ENCODE measurements at places on chromosomes 5 and 9. TPM values are rescaled to one million over a fixed set of nuclear protein-coding genes. Genes with fewer than 3 reads are reported as not detected.

- H3K4me3 ChIP-seq = no peak overlapping the region
- H3K36me3 ChIP-seq = no peaks in the 10 kb centered on the region
- no peak for DNase-seq
- H3K27ac ChIP-seq = no peak overlapping the region
- no peaks in the 10 kb centered on the region for H3K27me3 ChIP-seq
Observed at GRCh38 chr5:59299006-59299405, 594.5 kb downstream of the PDE4D start.

GRCh38 chr5:180521101-180521500 lies 26.9 kb downstream of the CNOT6 start:
- DNase-seq = no peak
- H3K27ac ChIP-seq = no peak overlapping the region
- H3K36me3 ChIP-seq = no peaks in the 10 kb centered on the region
- no peak overlapping the region for H3K4me3 ChIP-seq

DNA sequence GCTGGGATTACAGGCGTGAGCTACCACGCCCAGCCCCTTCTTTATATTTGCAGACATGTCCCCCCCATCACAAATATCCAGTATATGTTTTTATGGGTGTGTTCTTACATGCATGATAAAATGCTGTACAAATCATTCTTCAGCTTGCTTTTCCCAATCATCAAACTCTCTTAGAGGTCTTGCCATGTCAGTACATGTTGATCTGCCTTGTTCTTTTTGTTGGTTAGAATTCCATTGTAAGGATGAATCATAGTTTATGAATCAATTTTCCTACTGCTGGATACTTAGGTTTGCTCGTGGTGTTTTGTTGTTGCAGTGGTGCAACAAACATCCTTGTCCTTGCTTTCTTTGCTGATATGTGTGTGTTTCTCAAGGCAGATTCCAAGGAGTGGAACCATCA lies 79.9 kb upstream of the NEURL1B start:
- no peaks in the 10 kb centered on the region for H3K36me3 ChIP-seq
- no peaks in the 10 kb centered on the region for H3K4me1 ChIP-seq
- no peak overlapping the region for H3K4me3 ChIP-seq
- no peak overlapping the region for H3K27ac ChIP-seq
- H3K27me3 ChIP-seq = no peaks in the 10 kb centered on the region
- DNase-seq = no peak

DNA sequence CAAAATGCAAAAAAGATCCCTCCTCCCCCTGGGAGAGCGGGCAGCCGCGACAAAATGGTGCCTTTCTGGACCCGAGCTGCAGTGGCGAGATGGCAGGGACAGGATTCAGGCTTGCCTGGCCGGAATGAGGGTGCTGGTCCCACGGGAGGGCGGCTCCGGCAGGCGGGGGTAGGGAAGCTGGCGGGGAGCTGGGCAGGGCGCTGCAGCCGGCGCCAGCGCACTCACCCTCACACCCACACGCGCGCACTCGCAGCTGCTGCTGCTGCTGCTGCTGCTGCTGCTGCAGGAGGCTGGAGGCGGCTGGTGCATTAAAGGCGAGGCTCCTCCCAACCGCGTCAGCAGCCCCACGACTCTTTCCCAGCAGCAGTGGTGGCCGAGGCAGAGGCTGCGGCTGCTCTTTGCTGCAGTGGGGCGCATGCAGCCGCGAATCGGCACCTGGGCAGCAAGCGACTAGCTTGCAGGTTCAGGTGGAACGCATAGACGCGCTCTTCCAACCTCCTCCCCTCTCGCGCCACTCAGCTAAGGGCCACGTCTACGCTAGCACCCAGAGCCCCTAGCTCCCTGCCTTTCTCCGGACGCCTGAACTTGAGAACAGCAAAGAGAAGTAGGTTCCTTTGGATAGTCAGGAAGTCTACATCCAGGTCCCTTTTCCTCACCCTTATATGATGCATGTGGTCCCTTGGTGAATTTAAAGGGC lies at the start of gene PPP2R2B:
PPP2R2B (minus strand) TSS at position 282 of the 697 bp plus-strand sequence.
- no peaks in the 10 kb centered on the region for H3K36me3 ChIP-seq
- peak within 1 kb of the TSS; percentile 54 for H3K27ac ChIP-seq

GRCh38 chr5:170603578-170604565 lies 100.1 kb downstream of the KCNIP1 start:
- H3K4me1 ChIP-seq = no peaks in the 10 kb centered on the region
- H3K27me3 ChIP-seq = no peaks in the 10 kb centered on the region
- no peak for DNase-seq
- no peaks in the 10 kb centered on the region for H3K36me3 ChIP-seq

DNA sequence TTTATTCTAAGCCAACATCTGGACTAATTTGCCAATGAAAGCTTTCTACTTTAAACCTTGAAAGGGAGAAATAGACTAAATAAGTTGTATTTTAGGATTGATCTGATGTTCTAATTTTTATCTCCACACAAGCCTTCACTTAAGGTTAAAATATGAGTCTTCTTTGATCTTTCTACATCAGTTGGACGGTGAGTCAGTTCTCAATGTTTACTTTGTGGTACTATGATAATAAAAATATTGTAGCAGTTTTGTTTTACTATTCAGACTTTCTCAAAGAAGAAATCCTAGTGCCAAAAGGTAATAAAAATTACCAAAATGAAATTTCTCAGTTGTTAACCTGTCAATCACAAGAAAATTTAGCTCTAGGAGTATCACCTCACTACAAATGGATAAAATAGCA lies 203.5 kb upstream of the RGMB start:
- no peak overlapping the region for H3K27ac ChIP-seq
- H3K4me3 ChIP-seq = no peak overlapping the region
- no peak for DNase-seq
- no peaks in the 10 kb centered on the region for H3K27me3 ChIP-seq

GRCh38 chr9:75491533-75491932 lies 398.9 kb upstream of the PCSK5 start:
- no peaks in the 10 kb centered on the region for H3K4me1 ChIP-seq
- H3K27ac ChIP-seq = no peak overlapping the region
- DNase-seq = no peak
- H3K27me3 ChIP-seq = no peaks in the 10 kb centered on the region

- H3K4me1 ChIP-seq = peaks cover 16% of the 10 kb centered on the region
- H3K27ac ChIP-seq = no peak overlapping the region
- H3K36me3 ChIP-seq = no peaks in the 10 kb centered on the region
Observed at GRCh38 chr5:80097451-80097850, 62.3 kb downstream of the THBS4 start.

DNA sequence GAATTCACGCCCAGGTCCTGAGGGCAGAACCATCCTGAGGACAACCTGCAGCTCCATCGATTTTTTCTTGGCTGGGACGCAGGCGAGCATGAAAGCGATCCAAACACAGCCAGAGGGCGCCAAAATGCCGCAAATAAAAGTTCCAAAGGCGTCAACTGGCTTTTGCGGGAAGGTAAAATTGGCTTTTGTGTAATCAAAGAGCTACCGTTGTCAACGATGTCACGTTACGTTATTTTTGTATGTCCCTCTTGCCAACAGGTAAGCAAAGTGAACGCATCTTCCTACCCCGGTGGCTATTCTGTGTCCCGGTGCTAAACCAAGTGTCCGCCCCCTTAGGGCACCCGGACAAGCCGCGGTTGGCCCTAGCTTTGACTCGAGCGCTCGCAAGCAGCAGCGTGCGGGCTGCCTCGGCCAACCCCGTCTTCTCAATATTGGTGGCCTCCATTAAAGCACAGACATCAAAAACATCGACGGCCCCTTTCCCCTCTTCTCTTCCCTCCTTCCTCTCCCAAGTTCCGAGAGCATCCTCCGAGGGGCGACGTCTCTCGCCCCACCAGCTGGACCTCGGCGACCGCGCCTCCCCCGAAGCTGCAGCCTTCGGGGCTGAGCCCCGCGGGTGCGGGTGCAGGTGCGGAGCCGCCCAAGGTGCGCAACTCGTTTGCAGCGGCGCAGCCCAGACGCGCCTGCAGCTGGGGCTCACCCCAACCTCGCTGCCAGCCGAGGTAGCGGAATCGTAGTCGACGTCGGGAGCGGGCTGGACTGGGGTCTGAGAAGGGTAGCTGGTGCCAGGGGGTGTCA lies 1.1 kb upstream of the BASP1 start:
- no peak overlapping the region for H3K27ac ChIP-seq
- no peaks in the 10 kb centered on the region for H3K36me3 ChIP-seq
- H3K27me3 ChIP-seq = no peaks in the 10 kb centered on the region
- no peak for DNase-seq

- H3K4me1 ChIP-seq = no peaks in the 10 kb centered on the region
- DNase-seq = no peak
Observed at GRCh38 chr5:100584069-100584468, 48.9 kb downstream of the FAM174A start.

GRCh38 chr5:159469496-159470372 lies 139.4 kb upstream of the IL12B start:
- no peak overlapping the region for H3K27ac ChIP-seq
- H3K36me3 ChIP-seq = no peaks in the 10 kb centered on the region
- H3K27me3 ChIP-seq = no peaks in the 10 kb centered on the region
- H3K4me3 ChIP-seq = no peak overlapping the region
- DNase-seq = no peak

DNA sequence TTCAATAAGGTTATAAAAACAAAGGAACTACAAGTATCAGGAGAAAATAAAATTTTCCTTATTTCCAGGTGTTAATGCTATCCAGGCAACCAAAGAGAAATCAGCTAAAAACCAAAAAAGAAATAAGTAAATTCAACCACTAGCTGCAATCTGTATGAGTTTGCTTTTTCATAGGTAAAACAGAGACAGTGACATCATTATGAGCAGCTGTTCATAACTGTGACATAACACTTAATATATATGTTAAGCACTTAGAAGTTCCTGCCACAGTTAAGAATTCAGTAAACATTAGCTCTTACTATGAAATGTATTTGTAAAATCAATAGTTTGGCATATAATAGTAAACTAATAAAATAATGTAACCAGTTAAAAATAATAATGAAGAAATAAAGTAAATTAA lies 20.9 kb downstream of the P4HA2 start:
- no peaks in the 10 kb centered on the region for H3K27me3 ChIP-seq
- no peak overlapping the region for H3K27ac ChIP-seq
- H3K4me1 ChIP-seq = no peaks in the 10 kb centered on the region
- H3K4me3 ChIP-seq = no peak overlapping the region

DNA sequence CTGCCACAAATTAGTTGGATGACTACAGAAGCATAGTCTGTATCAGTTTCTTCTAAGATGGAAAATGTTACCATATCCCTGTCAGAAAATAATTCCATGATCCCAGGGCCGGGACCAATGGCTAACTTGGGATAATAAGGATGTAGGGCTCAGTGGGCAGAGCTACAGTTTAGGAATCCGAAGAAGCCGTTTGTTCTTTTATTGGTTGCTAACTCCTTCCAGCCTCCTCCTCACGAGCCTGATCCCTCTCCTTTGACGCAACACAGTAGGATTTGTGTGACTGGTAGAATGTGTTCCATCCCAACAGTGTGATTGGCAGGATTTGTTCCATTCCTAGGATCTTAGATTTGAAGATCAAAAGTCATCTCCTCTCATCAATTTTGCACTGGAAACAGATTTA lies 496.9 kb downstream of the AGTPBP1 start:
- H3K36me3 ChIP-seq = no peaks in the 10 kb centered on the region
- no peak overlapping the region for H3K27ac ChIP-seq
- no peak for DNase-seq

DNA sequence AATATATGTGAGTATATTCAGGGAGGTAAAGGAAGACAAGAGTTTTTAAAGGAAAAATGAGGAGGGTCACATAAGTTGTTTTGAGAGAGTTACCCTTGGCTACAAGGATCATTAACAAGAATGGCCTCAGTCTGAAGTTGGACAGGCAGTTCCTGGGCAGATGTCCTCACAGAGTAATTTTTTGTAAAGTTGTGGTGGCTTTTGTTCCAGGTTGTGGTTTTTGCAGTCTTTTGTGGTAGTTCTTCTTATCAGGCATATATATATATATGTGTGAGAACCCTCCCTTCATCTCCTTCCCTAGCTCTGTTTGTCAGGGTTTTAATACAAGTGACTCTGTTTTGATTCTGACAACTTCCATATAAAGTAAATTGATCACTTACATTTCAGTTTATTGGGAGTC lies 60.0 kb downstream of the CSNK1G3 start:
- no peak for DNase-seq
- H3K36me3 ChIP-seq = no peaks in the 10 kb centered on the region
- H3K27ac ChIP-seq = no peak overlapping the region
- no peak overlapping the region for H3K4me3 ChIP-seq
- no peaks in the 10 kb centered on the region for H3K27me3 ChIP-seq
- peaks cover 5% of the 10 kb centered on the region for H3K4me1 ChIP-seq

DNA sequence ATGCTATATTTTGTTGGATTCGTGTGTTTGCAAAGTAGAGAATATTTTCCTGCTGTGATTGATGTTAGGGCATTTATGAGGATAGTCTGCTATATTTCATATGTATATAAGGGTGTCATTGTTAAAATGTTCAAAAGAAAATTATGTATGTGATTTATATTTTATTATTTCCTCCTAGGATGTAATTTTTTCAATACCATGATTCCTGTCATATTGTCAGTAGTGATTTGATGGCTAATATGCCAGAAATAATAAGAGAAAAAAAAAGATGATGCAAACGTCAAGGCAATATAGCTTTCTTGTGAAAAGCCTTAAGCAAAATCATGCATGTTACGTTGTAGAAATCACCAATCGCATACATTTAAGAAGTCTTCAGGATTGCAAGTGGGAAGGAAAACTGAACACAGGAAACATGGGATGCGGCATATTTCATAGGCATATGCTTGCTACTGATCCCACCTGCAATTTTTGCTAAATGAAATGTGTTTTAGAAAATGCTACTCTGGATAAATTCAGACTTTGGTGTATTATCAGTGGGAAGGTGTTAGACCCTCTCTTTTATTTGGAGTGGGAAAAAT lies 224.5 kb downstream of the MAST4 start:
- H3K36me3 ChIP-seq = no peaks in the 10 kb centered on the region
- no peaks in the 10 kb centered on the region for H3K27me3 ChIP-seq
- no peak overlapping the region for H3K4me3 ChIP-seq
- DNase-seq = no peak
- H3K27ac ChIP-seq = no peak overlapping the region

- DNase-seq = no peak
- no peak overlapping the region for H3K27ac ChIP-seq
- H3K4me3 ChIP-seq = no peak overlapping the region
Observed at GRCh38 chr9:89097219-89097618, 81.4 kb downstream of the SHC3 start.

Gene TMEM232
- 0.25 TPM for polyA plus RNA-seq

Gene GLDC
- polyA plus RNA-seq = 0.58 TPM

Gene SPINK1
- not detected for polyA plus RNA-seq

Gene AMACR
- 7.1 TPM for polyA plus RNA-seq

Gene OR1L8
- polyA plus RNA-seq = not detected

Gene MEGF10
- polyA plus RNA-seq = not detected

Gene CCNO
- polyA plus RNA-seq = 0.12 TPM

All from CD8-positive, alpha-beta memory T cell (primary cell).